ENCODE measurements at places on chromosomes 5 and 9. TPM values are rescaled to one million over a fixed set of nuclear protein-coding genes. Genes with fewer than 3 reads are reported as not detected.

- peak; percentile 64 for DNase-seq
- H3K4me1 ChIP-seq = peaks cover 4% of the 10 kb centered on the region
- no peak overlapping the region for H3K4me3 ChIP-seq
- no peaks in the 10 kb centered on the region for H3K27me3 ChIP-seq
These were observed 4.1 kb upstream of the TUBB4B start for GRCh38 chr9:137236936-137237421.

DNA sequence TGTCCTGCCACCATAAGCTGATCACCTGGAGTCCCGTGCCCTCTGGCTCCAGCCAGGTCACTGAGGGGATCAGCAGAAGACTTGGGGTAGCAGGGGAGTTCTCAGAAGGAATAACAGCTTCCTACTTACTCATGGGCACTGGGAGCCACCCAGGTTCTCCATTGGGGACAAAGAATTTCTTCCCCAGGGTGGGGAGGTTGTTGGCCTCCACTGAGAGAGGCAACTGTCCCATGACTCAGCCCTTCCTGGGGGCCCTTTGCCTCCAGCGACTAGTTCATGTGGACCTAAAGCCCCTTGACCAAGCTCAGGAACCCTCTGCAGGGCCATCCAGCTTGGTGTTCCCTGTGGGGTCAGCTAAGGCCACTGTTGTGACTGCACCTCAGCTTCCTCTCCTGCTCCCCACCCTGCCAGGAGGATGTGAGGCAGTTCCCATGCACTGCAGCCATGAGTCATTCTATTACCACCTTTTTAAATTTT is 175.0 kb downstream of the AUH start:
- H3K4me3 ChIP-seq = no peak overlapping the region
- peaks cover 2% of the 10 kb centered on the region for H3K4me1 ChIP-seq
- no peak overlapping the region for H3K27ac ChIP-seq
- H3K36me3 ChIP-seq = no peaks in the 10 kb centered on the region
- DNase-seq = no peak
- H3K27me3 ChIP-seq = no peaks in the 10 kb centered on the region

DNA sequence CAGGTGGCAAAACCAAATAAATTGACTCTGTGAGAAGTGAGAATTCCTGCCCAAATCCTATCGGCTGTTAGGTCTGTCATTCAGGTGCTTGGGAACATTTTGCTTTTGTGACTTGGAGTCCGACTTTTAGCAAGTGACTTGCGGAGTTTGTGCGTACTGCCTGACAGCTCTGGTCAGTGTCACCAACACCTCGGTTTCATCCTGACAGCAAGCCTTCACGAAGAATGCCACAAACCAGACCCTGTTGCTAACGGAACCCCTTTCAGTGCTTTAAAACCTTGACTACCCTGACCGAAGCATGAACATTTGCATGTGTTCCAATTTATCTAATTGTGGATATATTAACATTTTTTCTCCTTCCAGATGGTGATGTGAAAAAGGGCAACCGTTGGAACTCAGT is 26.5 kb downstream of the LIX1 start:
- H3K27ac ChIP-seq = no peak overlapping the region
- H3K4me3 ChIP-seq = no peak overlapping the region
- no peaks in the 10 kb centered on the region for H3K36me3 ChIP-seq
- H3K27me3 ChIP-seq = no peaks in the 10 kb centered on the region
- no peak for DNase-seq

- H3K36me3 ChIP-seq = peaks cover 3% of the 10 kb centered on the region
- DNase-seq = no peak
- H3K4me1 ChIP-seq = no peaks in the 10 kb centered on the region
- H3K27ac ChIP-seq = no peak overlapping the region
These were observed 25.9 kb downstream of the NDFIP1 start for GRCh38 chr5:142134331-142135010.

The CDC14B gene
- total RNA-seq = 19.6 TPM

The RNF208 gene
- total RNA-seq = 7.0 TPM

The ZFP37 gene
- 4.1 TPM for total RNA-seq

The LTC4S gene
- 30.6 TPM for total RNA-seq
